Stimulated activated CD4-positive, alpha-beta T cell treated with anti-CD3 and anti-CD28 coated beads, Interleukin-15, amount 100 ng/mL, for 1 hour (primary cell): ENCODE measurements at places on chromosomes 2 and 18.

DNA sequence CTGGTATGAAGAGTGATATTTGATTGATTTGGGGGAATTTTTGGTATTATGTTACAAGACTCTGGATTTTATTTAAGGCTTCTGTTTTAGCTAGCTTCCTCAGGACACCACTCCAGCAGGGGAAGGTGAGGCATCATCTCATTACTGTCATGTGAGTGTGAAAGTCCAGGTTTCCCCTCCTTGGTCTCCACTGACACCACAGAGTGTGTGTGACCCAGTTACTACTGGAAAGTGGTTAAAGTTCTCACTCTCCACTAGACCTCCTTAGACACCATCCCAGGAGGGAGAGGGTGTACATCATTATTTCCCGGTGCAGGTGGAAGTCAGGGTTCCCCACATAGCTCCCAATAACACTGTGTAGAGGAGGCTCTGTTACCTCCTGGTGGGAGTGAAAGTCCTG, 35.8 kb upstream of the EPG5 start:
- no peak for DNase-seq

DNA sequence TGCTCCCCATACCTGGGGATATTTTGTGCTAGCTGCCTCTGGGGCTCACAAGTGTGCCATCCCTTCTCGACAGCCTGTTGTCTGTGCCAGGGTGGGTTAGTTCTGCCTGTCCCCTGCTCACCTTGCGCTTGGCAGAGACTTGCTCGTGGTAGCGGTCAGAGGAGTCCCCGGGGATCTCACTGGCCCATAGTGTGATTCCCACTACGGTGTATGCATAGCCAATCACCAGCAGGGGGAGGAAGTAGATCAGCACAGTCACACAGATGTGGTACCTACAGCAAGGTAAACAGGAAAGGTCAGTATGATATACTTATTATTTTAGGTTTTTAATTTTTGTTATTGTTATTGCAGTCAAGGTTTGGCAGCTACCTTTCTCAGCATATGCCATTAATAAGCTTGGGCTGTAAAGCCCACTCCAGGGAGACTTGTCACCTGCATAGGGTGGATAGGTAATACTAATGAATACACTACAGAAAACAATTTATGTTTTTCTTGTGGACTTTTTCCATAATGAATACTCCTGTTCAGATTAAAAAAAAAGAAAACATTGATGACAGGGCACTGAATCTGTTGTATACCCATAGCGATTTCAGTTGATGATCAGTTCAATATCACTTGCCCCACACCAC, 95.2 kb downstream of the POLE4 start:
- DNase-seq: no peak

- DNase-seq: no peak
Observed at GRCh38 chr2:238162846-238163441, 4.2 kb downstream of the ERFE start.

GRCh38 chr2:156437931-156438410, 1.8 kb downstream of the GPD2 start:
- no peak for DNase-seq

- no peak for DNase-seq
Observed at GRCh38 chr2:159124441-159124911, 156.0 kb downstream of the TANC1 start.

GRCh38 chr2:133492719-133493380, 75.4 kb downstream of the NCKAP5 start:
- DNase-seq: no peak

- no peak for DNase-seq
Observed at GRCh38 chr18:45009756-45010155, 329.1 kb downstream of the SETBP1 start.

- no peak for DNase-seq
Observed at GRCh38 chr2:71789556-71790204, 336.3 kb downstream of the DYSF start.

DNA sequence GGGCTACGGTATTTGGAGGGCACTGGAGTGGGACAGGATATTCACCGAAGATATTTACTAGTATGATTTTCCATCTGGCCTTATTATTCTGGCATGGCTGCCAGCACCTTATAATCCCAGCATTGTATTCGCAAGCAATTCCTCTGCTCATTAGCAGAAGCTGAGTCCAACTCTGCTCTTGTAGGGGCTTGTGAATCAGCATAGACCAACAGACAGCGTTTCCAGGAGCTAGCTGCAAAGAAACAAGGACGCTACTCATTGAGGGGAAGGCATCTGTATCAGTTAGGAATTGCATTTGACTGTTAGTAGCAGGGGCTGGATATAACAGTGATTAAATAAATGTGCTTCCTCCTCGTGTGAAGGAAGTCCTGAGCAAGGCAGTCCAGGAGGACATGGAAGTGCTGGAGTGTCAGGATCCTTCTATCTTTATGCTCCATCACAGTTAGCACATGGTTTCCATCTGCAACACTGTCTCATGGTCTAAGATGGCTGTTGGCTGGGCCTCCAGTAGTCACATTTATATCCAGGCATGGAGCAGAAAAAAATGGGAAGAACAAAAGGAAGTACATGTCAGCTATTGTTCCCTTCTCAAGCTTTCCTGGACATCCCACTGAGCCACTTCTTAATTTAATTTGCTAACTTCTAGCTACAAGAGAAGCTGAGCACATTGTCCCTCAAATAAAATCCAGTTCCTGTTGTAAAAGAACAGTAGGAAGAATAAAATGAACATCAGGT, 214.1 kb downstream of the C1D start:
- DNase-seq: no peak

GRCh38 chr2:29009711-29010677, 28.9 kb downstream of the TOGARAM2 start:
- DNase-seq: no peak

DNA sequence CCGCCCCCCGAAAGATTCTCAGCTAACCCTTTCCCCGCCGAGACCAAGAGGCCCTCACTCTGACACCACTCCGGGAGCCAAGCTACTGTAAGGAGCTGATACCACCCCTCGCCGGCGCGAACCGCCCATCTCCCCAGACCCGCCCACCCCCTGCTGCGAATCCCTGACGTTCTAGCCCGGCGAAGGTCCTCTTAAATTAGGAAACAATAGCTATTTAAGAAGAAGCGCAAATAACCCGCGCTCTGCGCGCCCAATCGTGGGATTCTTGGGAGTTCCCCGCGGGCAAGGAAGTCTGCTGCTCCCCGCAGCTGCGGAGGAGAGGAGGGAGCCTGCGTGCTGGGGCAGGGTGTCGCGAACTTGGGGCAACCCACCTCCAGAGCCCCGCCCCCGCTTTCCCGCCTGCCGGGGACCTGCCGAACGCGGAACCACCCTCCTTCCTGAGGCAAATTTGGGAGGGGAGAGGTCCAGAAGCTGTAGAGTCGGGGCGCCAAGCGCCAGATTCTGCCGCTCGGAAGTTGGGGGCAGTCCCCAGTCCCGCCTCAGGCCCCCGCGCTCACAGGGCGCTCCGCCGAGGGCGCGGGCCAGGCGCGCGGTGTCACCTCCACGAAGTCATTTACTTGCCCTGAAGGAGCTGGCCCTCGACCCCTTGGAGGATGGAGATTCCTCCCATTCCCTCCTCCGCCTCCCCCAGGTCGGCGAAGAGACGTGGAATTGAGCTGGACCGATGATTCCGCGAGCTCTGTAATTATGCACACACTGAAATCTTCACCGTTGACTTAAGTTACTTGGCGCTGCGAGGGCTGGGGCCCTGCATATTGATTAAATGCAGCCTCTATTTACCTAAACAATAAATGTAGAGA, 8.4 kb upstream of the SP9 start:
- DNase-seq: no peak

- no peak for DNase-seq
Observed at GRCh38 chr2:158797963-158798700, 3.0 kb downstream of the DAPL1 start.

- no peak for DNase-seq
Observed at GRCh38 chr2:28080911-28081310, 190.4 kb downstream of the BABAM2 start.

DNA sequence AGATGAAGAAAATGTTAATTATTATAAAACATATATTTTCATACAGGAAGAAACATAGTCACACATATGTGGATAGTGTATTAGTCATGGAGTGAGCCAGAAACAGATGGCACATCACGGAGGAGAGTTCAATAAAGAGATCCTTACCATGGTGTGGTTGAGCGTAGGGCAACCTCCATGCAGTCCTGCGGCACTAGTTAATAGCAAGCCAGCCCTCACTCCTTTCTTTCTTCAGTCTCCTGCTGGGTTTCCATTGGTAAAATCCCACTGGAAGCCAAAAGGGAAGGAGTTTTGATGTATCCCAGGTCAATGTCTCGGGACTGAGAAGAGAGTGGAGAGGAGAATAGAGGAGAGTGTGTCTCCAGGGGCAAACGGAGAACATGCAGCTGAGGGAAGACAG, 328.1 kb downstream of the NR4A2 start:
- DNase-seq: no peak

DNA sequence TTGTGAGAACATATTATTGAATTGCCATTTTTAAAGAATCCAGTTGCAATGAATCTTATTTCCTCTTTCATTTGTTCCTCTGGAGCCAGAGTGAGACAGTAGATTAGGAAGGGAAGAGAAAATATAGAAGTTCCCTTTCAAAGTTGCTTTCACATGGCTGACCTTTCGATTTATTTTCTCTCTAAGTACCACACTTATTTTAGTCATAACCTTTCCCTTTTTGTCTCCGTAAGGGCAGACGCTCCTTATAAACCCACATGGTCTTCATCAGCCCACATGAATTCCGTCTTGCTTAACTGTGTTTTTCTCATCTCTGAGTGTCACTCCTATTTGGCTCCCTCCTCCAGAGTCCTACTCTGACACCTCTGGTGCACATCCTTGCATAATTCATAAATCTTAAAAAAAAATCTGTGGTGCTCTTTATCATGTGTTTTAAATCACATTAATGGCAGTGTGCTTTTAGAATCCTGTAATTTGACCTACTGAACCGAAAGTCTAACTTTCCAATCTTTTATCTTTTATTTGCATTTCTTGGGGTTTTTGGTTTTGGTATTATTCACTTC, 38.5 kb upstream of the ZNF396 start:
- no peak for DNase-seq

DNA sequence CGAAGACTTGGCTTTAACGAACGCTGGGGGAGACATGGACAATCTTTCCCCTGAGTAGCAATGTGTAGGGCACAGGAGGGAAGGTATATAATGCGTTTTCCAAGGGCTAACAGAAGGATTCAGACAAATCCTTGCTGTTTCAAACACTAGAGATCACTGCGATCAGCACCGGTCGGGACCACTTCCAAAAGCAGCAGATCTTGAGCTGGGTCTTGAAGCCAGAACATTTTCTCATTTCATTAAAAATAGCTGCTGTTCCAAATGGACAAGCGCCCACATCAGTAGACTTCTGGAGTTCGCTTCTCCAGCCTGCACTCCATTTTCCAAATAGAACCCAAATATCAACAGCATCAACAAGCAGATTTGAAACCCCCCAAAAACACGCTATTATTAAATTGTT, 65.1 kb upstream of the MAPRE2 start:
- no peak for DNase-seq

- DNase-seq: no peak
Observed at GRCh38 chr2:137367361-137367760, 596.9 kb upstream of the HNMT start.

- no peak for DNase-seq
Observed at GRCh38 chr2:221107424-221107823, 464.7 kb downstream of the EPHA4 start.

DNA sequence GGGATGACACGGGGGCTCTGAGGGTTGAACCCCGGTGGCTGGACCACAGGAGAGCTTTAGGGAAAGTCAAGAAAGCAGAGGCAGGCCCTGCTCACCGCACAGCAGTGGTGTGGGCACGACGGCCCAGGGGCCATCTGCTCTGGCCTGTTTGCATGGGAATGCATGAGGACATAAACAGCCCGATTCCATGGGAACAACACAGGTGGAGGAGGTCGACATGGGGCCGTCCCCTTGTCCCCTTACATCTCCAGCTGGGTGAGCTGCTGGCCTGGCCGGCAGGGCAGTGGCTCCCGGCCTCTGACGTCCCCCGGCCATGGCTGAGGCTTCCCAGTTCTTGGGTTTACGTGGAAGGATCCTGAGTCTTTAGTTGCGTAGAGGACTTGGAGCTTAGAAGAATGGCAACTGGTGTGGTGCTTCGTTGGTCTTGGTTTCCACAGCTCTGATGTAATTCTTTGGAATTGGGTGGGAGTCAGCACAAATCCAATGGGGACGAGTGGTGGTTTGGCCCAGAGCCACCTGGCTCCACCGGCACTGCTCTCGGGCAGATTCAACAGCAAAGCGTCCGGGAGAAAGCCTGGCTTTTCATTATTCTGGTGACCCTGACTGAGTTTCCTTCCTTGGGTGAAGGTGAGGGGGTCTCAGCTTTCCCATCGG, 98.3 kb upstream of the HDAC4 start:
- DNase-seq: no peak

- DNase-seq: no peak
Observed at GRCh38 chr2:170467568-170468422, 247.3 kb upstream of the SP5 start.
